GM23248 (cell line): ENCODE measurements at places on chromosomes 13 and 19.

DNA sequence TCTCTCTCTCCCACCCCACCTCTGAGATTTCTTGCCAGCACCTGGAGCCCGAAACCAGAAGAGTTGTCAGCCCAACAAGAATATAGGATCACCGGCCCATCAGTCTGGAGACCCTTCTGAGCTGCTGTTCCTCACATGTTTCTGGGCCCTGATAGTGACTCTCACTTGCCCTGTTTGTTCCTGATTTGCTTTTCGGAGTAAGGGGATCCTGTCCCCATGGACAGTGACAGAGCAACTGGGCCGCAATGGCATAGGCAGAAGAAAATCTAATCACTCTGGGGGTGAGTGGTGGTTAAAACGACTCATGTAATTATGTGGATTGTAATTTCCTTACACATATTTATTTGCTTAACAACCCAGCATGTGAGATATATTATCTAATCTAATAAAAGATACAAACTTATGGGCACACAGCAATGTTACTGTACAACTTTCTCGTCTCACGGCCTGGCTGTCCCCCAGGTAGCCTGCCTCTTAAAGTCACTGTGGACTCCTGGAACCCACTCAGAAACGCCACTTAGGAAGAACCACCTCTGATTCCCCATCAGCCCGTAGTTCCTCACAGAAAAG is 663 bp upstream of the SMAD9 start:
- DNase-seq, result peak; percentile 15

- peak; percentile 73 for DNase-seq
These were observed 126.2 kb downstream of the LMO7 start for GRCh38 chr13:75762076-75762937.

DNA sequence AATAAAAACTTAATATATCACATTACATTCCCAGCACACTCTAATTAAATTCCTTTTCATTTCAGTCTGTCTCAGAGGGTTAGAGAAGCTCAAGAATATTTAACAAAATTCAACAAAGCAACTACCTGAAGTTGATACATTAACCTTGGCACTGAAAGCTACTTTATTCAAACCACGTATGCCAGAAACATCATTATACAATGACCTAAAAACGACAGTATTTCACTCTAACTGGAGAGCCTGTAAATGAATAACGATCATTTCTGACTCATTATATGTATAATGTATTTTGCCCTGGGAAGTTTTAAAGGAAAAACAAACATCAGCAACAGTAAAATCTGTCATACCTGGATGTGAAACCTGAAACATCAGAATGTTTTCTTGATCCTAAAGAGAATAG is 270.1 kb downstream of the SLITRK5 start:
- DNase-seq, result no peak

DNA sequence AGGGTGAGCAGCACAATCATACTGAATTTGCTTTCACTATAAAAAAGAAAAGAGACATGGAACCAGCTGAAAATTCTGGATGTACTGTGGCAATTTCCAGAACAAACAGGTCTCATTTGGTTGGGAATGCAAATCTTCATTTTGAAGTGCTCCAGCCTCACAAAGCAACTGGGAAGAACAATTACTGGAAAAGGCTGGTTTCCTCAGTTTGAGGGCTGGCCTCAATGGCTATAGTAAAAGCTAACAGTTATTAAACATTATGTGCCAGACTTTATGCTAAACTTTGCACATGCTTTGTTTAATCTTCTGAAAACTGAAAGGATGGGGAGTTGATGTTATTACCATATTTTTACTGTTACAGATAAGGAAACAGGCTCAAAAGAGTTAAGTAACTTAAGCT is 3.0 kb downstream of the OBI1 start:
- no peak for DNase-seq

DNA sequence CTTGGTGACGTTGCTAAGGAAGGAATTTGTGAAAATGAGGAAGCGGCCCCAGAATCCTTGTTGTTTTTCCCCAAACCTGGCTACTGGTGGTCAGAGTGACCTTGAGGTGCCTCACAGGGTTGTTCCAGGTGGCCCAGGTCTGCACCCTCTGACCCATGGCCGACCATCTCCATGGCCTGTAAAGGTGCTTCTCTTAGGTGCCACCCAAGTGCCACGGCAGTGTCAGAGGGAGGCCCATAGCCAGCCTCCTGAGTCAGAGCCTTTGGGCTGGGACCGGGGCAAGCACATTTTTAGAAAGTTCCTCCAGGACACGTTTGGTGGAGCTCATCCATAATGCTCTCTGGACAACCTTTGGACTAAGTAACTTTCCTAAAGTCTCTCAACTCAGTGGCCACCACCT is 83.9 kb upstream of the IRS2 start:
- no peak for DNase-seq

DNA sequence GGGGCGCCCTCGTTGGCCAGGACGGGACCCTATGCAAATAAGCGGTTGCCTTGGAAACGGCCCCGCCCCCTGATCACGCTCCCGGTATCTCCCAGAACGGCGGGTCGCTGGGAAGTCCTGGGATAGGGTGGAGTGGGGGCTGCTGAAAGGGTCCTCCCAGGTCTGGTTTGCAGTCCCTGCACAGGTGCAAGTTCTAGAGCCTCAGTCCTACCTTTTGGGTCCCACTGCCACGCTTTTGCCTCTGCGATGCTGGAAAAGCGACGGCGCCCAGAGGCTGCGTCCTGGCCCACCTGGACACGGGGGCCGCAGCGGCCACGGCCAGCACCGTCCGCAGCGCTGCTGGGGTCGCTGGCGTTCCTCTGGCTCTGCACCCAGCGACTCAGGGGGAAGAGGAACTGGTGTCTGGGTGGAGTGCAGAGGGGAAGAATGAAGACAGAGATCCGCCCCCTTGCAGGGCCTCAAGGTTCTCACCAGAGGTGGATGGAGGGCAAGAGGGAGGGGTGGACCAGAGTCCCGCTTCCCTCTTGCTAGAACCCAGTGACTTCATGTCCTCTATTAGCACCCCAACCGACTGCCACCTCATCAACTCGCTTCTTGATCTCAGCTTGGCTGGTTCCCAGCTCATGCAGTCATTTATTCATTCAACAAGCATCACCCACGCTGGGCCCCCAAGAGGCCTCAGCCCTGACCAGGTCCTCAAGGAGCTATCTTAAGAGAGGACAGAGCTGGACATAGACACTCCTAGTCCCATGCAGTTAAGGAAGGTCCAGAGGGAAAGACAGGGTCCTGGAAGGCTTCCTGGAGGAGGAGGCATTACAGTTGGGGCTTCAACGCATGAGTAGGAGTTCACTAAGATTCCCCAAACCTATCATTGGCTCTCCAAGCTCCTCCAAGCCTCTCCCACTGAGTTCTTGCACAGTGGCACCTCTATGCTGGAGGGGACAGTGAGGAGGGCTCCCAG is at the start of gene LRRC25:
Gene LRRC25 (minus strand): TSS at position 381 of the 961 bp plus-strand sequence. CDS start 659 bp downstream, outside the sequence.
- DNase-seq, result no peak

GRCh38 chr19:5139583-5140325 is 170.8 kb downstream of the KDM4B start:
- DNase-seq, result no peak

DNA sequence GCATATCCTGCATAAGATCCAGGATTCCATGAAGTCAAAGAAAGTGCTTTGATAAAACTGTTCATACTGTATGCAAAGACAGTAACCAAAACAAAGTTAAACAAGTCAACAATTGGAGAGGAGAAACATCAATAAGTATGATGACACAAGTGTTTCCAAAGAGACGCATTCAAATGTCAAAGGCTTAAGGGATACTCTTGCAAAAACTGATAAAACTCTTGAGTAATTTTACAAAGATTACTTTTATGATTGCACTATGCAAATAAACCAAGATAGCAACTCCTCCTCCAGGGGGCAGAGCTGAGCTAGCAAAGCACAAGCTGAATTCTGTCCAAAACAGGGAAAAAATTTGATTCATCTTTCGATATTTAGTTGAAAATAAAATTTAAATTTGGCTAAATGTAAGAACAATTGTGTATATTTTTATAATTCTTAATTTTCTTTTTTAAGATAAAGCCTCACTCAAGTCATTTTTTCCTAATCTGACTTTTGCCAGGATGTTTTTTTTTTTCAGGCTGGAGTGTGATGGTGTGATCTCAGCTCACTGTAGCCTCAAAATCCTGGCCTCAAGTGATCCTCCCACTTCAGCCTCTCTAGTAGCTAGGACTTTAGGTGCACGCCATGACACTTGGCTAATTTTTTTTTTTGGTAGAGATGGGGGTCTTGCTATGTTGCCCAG is 84.0 kb downstream of the MZT1 start:
- DNase-seq, result peak; percentile 68

DNA sequence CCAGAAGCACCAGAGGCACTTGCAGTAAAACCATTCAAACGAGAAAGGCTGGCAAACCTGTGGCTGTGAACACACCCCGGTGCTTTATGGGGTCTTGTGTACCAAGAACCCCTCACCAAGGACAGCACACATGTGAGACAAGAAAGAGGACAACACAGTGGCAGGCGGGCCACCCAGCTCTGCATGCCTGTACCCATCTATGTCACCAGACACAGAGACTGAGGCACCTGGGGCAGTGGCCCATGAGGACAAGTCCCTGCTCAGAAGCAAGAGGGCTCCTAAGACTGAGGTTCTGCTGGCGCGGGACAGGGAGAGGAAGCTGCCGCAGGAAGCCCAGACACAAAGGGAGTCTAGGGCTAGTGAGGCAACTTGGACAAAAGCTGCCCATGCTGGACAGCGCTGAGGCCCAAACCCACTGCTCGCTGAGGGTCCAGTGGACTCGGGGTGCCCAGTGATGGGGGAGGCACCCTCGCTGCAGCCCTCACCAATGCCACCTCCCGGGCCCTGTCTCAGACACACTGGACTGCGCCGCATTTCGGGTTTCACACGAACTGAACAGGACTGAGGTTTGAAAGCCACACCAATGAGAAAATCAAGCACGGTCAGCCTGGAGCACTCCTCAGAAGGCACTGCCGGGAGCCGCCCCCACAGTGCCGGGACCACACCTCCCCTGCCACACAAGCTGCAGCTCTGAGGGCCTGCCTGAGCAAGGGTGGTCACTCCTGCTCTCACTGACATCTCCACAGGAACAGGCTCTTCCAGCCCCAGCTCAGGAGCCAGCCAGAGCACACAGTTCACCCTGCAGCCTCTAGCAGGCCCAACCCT is 232.7 kb downstream of the TUBA3C start:
- DNase-seq, result no peak

DNA sequence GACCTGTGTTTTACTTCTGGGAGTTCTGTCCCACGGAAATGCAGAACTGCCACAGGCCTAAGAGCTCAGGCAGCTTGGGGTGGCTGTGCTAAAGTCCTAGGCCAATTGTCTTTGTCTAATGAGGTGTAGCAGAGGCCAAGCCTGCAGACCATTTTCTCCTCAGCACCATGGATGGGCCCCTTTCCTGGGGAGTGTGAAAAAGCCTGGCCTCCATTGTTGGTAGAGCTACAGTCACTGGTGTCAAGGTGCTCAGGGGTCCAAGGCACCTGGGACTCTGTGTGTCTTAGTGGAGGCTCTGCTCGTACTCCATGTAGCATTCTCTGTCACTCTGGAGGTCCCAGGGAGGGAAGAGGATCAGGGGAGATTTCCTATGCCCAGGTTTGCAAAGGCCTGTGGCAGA is 329.6 kb downstream of the SLITRK5 start:
- no peak for DNase-seq

GRCh38 chr13:24709186-24709913 is 29.1 kb downstream of the ATP12A start:
- DNase-seq, result no peak

- no peak for DNase-seq
These were observed 71.0 kb downstream of the ERICH6B start for GRCh38 chr13:45544520-45544919.

DNA sequence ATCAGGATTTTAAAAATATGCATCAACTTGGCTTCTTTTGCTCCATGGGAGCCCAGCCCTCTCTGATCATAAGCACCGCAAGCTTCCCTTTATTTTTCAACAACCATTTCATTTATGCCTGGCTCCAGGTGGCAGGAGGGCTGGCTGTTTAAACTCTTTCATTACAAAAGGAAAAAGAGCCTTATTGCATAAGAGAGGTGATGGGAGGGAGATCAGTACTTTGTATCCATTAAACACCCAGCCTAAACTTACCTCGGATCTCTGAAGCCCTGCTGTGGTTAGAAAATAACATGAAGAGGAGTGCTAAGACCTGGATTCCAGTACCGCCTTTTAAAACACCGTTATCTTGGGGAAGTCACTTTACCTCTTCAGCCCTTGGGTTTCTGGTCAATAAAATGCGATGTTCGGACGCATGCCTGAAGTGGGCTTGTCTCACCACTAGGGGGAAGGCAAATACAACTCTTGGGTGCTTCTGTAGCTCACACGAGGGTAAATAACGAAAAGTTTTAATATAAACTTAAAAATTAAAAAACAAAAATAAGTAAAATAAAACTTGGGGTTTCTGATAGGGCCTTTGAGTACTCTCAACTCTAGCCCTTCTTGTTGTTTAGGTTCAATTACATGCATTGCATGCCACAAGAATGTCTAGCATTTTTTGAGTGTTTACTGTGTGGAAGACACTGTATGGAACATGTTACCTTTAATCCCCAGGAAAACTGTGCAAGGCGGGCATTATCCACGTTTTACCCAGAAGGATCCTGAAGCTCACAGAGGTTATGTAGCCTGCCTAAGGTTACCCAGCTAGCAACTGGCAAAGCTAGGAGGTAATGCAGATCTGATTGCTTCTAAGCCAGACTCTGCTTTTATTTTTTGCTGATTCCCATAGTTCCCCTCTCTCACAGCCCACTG is 240.3 kb downstream of the LMO7 start:
- DNase-seq, result peak; percentile 77

GRCh38 chr13:37136187-37136586 is 30.7 kb upstream of the CSNK1A1L start:
- DNase-seq, result peak; percentile 56

GRCh38 chr13:84744203-84744602 is 861.9 kb upstream of the SLITRK1 start:
- no peak for DNase-seq

- no peak for DNase-seq
These were observed 26.4 kb upstream of the F7 start for GRCh38 chr13:113078902-113079780.

GRCh38 chr19:49677901-49678674 is 1.0 kb downstream of the PRMT1 start:
- DNase-seq, result peak; percentile 74

- DNase-seq, result no peak
These were observed 297.9 kb downstream of the NDFIP2 start for GRCh38 chr13:79778741-79779460.

DNA sequence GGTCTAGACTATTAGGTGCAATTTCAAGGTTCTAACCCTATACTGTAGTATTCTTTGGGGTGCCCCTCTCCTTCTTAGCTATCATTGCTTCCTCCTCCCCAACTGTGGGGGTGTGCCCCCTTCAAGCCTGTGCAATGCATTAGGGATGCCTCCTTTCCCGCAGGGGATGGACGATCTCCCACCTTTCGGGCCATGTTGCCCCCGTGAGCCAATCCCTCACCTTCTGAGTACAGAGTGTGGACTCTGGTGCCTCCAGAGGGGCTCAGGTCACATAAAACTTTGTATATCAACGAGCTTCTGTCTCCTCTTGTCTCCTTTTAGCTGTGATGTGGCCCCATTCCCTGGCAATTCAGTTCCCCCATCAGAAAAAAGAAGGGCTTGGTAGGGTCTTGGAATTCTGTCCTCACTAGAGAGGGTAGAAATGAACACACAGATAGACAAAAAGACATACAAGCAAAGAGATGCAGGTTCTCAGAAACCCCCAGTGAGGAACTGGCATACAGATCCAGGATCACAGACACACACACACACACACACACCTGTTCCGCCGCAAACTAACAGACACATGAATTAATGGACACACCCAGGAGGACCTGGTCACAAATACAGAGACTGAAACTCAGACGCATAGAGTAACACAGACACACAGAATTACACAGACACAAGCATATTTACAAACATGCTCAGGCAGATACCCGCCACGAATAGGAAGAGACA is 2.5 kb upstream of the HNRNPUL1 start:
- no peak for DNase-seq

- no peak for DNase-seq
These were observed 676.7 kb downstream of the PCDH9 start for GRCh38 chr13:66553391-66553790.
